H1 (cell line): ENCODE measurements at places on chromosomes 5 and 9. TPM values are rescaled to one million over a fixed set of nuclear protein-coding genes. Genes with fewer than 3 reads are reported as not detected.

Gene OR5C1
- total RNA-seq = not detected in 2 replicates

Gene MAPKAP1
- total RNA-seq = 140 and 146 TPM in 2 replicates

DNA sequence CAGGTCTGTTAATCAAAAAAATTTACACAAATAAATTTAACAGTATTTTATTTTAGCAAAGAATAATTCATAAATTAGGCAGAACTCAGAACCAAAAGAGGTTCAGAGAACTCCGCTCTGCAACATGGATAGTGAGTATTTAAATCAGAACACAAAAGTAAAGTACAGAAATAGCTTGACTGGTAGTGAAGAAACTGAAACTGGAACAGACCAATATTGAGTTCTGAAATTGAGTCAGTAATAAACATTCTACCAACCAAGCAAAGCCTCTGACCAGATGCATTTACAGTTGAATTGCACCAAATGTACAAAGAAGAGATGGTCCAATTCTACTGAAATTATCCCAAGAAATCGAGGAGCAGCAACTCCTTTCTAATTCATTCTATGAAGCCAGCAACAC lies 1542.8 kb downstream of the EFNA5 start:
- DNase-seq = no peak

Gene NUP188
- total RNA-seq = 95.0 and 111 TPM in 2 replicates

Gene PIK3R1
- 10.5 and 13.7 TPM in 2 replicates for total RNA-seq

GRCh38 chr5:21680196-21680595 lies 1172.9 kb downstream of the CDH12 start:
- no peak for DNase-seq

GRCh38 chr9:37955781-37956422 lies 52.0 kb upstream of the SLC25A51 start:
- DNase-seq = no peak

DNA sequence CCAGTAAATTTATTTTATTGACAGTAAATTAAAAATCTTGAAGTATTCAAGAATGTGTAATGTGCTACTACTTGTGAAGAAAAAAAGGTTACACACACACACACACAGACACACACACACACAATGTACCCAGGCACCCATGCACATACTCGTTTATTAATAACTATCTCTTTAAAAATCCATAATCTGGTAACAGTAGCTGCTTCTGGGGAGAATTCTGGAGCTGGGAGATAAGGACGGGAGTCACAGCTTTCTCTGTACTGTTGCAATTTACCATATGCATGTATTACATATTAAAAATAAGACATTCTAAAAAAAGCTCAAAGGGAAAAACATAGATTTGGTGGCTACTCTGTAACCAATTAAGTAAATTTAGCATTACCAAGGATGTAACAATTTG lies 7.9 kb upstream of the C1QTNF2 start:
- no peak for DNase-seq
